NCI-H1092 (cell line): ENCODE measurements at places on chromosomes 6 and 20.
A peak's percentile ranks its signal among the peaks of the same experiment; 100 is the strongest.

GRCh38 chr6:27871924-27872638 is 40.1 kb downstream of the OR2B2 start:
- peak; percentile 84 for DNase-seq

DNA sequence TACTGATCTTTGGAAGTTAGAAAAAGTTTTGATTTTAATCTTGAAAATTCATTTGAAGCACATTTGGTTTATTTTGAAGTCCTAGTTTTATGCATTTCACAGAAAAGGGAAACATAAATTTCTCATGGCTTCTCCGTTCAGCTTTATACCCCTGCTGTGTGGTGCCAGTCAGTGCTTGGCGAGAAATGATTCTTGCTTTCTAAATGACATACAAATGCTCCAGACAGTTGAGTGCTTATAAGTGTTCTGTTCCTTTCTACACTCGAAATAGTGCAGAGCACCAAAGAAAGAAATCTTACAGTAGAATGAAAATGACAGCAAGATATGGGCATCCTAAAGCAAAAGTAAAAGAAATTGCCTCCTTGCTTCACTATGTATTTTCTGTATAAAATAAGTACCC is 9.0 kb upstream of the ZNF292 start:
- DNase-seq = no peak

DNA sequence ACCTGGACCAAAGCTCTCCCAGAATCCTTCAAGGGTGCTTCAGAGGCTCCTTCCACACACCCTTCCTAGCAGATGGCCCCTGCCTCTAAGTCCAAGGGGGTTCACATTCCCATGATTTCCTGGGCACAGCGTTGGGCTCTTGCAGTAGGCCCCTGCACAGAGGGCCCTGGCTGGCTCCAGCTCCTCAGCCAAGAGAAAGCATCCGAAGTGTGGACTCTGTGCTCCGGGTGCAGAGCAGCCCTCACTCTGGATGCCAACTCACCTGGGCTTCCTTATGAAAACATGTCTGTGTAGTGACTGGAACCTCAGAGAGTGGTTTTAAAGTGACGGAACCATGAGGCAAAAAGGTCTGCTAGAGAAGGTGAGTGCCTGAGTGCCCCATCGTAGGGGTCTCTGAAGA is 11.6 kb downstream of the YTHDF1 start:
- DNase-seq = no peak

GRCh38 chr6:160253714-160254113 is 4.9 kb downstream of the SLC22A2 start:
- DNase-seq = no peak

DNA sequence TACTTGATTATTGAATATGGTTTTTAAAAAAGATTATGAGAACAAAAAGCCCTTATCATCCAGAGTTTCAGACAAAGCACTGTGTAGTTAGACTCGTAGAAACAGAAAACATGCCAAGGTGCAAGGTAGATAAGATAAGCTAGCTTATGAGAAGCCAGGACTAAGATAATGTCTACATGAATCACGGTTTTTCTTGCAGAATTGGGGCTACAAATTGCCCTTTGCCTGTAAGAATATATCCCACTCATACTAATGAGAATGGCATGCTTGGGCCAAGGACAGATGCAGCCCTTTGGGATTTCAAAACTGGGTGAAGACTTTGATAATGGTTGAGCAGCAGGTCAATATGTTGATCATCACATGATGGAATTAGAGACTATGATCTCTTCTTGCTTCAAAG is 165.3 kb upstream of the PREP start:
- DNase-seq = no peak

- DNase-seq = no peak
These were observed 1.9 kb upstream of the PDYN start for GRCh38 chr20:1995531-1996310.

DNA sequence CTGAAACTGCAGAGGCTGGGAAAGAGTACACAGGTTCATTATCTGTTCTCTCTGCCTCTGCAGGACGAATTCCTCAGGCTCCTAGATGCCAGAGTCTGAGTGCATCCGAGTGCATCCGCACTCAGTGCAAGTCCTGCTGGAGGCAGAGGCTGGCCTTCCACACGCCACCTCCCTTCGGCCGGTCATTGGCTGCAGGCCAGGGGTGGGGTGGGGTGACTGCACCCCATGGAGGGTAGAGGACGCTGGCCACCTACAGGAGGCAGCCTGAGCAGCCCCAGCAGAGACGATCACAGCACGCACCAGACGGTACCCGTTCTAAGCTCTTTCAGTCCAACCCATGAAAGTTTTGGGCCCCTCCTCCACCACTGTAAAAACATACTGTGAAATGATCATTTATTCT is 11.7 kb downstream of the SFT2D1 start:
- no peak for DNase-seq

DNA sequence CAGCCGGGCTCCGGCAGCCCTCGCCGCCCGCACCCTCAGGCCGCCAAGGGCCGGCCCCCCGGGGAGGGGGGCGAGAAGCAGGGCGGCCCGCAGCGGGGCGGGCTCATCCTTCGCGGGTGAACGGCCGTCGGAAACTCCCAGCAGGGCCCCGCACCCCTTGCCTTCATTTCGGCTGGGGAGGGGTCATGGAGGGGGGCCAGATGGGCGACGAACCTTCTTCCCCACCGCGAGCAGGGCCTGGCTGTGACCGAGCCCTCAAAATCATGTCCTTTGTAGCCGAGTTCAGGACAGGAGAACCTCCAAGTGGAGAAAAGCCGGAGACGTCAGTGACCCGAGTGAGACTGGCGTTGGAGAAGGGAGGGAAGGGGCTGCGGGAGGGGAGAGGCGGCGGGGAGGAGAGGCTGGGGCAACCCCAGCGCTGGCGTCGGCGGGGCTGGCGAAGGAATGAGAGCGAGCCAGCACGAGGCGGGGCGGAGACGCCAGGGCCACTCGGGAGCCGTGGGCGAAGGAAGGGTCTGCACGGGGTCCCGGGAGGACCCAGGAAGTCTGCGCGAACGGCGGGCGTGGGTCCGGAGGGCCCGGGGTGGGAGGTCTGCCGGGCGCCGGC is 571 bp upstream of the FOXC1 start:
- DNase-seq = no peak
